ENCODE measurements at places on chromosomes 7 and 10.
A peak's percentile ranks its signal among the peaks of the same experiment; 100 is the strongest.

- DNase-seq = peak; percentile 100
Observed at GRCh38 chr7:1611708-1612241, 41.9 kb upstream of the PSMG3 start.

DNA sequence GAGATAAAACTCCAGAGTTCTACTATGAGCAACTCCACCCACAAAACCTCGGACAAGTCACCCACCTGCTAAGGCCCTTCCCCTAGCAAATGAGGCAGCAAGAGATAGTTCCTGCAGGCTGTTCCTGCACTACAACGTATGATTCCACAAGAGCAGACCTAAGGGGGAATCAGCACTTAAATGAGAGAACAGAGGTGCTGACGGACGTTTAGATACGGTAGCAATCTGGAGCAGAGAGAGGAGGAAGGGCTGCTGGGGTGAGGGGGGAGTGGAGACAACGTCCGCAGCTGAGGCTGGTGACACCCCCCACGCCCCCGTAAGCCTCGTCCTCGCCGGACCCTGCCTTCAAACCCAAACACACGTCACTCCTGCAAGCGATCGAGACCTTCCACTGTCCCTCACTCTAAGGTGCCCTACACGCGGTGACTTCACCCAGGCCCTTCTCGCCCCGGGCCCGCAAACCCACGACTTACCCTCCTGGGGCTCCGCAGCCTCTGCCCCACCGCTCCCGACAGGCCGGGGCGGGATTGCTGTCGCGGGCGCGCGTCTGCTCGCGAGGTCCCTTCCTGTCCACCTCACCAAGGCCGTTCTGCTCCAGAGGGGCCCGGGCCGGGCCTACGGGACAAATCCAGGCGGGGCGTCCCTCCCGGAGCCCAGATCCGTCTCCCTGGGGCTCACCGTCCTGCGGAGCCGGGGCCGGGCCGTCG, 635 bp downstream of the ZNF12 start:
- DNase-seq = peak; percentile 44

GRCh38 chr7:8499128-8499527, 65.7 kb downstream of the NXPH1 start:
- DNase-seq = no peak

DNA sequence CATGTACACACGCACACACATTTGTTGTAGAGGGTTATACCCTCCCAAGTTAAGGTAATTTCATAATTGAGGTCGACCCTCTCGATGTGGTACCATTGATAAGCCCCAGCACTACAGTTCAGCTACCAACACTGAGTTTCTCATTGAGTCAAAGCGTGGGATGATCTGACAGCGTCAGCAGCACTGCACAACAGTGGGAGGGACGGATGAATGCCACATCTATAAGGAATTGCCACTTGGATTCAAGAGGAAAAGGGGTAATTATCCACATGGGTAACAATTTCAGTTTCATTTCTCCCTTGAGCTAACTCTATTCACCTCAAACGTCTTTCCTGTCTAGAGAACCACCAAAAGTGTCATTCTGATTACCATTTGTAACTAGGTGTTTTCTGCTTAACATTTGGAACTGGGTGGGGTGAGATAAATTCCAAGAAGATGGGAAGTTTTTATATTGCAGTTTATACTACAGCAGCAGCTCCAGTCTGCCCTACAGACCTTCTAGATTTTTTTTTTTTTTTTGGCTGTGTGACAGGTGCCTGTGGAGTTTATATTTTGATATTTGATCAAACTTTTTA, 342.9 kb downstream of the AUTS2 start:
- no peak for DNase-seq

DNA sequence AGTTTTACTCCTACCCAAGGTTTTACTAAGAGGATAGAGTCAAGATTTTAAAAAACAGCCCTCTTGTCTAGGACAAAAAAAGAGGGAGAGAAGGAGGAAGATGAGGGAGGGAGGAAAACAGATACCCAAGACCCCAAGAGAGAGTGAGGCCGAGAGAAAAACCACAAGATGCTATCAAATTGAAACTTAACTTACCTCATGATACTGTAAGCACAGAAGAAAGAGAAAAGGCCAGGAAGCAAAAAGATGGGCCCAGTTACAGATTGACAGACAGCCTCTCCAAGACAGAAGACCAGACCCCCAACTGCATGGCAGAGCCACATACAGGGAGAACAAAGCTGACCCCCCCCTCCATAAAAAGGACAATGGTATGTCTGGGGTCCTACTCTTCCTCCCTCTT, 11.4 kb downstream of the SEC31B start:
- DNase-seq = no peak

DNA sequence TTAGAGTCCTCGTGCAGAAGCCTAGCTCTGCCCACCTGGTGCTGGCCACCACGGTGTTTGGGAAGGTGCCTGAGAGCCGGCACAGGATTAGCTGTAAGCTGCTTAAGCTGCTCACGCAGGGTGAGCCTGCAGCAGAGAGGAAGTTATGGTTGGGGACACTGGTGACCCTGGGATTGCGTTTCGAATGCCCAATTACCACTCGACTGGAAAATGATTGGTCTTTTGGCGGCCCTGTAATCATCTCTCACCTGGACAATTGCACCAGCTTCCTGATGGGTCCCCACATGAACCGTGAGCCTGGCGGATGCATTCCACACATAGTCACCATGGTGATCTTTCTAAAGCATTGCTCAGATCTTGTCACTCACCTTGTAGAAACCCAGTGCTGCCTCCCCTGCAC, 442.3 kb upstream of the ZMIZ1 start:
- no peak for DNase-seq

DNA sequence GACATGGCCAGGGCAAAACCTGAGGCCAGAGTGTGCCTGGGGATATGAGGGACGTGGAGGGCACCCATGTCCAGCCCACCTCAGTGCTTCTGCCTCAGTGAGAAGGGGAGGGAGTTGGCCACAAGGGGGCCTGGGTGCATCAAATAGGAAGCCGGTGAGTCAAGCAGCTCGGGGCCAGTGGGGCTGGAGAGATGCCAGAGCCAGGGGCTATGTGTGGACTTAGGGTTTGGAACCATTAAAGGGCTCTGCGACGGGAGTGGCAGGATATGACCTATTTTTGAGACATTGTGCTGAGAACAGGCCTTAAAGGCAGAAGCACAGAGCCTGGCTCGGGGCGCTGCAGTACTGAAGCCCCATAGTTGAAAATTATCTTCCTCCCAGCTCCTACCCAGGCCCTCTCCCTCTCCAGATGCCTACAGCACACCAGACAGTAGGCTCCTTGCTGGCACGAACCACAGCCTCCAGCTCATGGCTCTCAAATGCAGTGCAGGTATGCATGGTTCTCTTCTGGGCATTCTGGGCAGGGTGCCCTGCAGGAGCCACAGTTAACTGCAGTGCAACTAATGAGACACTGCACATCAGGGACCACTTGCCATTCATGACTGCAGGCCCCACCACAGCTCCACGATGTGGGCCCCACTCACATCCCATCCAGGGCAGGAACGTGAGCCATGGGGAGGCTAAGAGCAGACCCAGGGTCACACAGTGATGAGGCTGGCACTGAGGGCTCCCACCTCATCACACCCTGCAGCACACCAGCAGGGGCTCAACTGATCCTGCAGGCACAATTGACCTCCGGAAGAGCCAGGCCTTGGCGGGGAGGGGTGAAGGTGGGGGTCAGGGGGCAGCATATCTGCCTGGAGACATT, 7.2 kb upstream of the PGAM2 start:
- peak; percentile 95 for DNase-seq

DNA sequence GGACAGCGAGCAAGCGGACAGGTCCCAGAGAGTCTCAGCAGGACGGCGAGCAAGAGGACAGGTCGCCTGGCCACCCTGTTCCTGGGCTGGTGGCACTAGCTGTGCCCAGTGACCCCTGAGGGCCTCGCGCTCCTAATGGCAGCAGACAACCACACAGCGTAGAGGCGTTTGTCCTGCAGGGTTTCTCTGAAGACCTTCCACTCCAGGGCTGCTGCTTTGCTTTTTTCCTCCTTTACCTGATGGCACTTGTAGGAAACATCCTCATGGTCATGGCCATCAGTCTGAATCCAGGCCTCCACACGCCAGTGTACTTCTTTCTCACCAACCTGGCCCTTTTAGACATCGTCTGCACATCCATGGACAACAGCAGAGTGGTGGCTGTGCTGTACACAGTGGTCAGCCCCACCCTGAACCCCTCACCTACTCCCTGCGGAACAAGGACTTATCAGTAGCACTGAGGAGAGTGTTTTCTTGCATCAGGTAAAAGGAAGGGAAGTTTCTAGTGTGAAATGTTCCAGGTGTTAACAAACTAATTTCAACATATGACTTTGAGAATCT, 27.4 kb downstream of the SCART1 start:
- no peak for DNase-seq

- no peak for DNase-seq
Observed at GRCh38 chr7:4288791-4289394, 393.2 kb upstream of the FOXK1 start.
